Left renal pelvis (tissue), 4 donors: ENCODE measurements at places on chromosomes 1 and 21.

- DNase-seq = no peak
Measured at GRCh38 chr1:97787231-97787630, 133.6 kb downstream of the DPYD start.

DNA sequence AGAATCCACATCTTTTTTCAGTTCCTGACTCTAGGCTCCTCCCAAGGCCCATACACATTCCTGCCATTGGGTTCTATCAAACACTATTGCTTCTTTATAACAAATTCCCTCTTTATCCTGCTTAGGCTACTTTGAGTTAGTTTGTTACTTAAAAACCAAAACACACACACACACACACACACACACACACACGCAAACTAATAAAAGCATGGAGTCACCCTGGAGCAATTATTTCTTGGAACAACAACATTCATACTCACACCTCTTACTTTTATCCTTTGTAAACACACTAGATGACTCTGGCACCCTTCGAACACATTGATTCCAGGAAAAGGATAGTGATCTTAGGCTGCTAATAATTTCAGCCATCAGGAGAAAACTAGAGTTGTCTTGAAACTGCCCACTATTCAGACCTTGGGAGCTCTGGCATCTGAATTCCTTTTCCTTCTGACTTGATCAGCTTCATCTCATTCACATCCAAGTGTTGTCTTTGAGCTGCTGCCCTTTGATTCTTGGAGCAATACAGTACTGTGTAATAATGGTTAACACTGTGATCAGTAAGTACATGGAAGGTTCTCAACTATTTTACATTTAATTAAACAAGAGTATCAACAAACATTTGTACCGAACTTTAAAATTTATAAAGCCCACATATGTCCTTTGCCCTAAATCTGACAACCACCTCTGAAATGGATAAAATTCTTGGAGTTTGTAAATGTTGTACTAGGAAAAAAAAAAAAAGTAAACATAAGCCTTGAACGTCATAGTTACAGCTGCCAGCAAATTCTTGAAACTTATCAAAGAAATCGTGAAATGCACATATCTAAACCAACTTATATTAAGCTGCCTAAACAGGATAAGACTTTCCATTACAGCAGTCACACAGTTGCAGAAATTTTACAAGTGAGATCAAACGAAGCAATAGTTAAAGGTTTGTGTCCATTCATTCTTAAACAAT is 2.8 kb upstream of the SEC22B start:
- peak; percentile 24 for DNase-seq

DNA sequence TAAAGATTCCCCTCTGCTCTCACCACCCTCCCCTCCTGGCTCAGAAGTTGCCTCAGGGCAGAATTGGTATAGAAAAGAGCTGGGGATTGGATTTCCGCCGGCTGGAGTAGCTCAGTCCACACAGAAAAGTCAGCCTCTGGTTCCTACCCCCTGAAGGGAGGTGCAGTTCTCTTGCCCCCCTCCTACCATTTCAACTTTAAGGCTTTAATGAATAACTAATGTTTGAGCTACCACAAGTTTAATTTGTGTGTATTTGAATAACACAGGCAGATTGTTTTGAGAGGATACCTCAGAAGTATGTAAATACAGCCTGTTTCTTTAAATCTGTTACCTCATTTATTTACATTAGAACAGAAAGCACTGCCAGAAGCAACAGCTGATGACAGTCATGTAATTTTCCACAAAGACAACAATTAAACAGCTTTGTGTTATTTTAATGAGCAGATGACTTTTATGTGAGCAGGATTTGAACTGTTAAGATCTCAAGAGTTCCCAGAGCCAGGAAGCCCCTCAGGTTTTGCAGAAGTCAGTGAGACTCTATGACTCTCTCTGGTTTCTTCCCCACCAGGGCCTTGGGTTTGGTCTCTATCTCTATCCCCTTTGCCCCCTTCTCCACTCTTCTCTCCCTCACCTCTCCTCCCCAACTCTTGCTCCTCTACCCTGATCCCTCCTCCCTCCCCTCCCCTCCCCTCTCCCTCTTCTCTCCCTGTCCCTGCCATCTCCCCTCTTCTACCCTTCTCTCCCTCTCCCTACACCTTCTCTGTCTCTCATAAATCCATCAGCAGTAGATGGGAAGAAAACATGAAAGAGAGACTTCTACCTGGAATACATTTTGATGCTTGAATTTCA is 26.3 kb downstream of the DUSP10 start:
- DNase-seq = no peak

DNA sequence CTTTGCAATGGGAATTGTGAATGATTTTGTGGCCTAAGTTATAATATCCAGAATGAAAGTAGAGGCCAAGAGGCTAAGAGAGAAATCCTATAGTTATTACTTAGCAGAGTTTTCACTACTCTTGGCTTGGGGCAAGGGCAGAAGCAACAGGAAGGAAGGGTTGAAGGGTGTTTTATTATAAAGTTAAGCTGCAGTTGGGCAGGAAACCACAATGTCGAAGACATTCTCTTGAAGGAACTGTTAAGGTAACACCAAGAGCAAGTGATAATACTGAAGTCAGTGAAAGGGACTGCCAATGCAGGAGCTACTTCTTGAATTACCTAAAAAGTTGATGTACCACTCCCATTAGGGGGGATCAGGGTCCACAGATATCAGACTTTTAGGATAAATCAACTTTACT is 8.3 kb downstream of the XCL2 start:
- DNase-seq = no peak

GRCh38 chr1:205121660-205122488 is at the start of gene RBBP5:
RBBP5 (minus strand) TSS chr1:205121978; CDS start chr1:205121873, 105 bp downstream.
- peak; percentile 94 for DNase-seq

DNA sequence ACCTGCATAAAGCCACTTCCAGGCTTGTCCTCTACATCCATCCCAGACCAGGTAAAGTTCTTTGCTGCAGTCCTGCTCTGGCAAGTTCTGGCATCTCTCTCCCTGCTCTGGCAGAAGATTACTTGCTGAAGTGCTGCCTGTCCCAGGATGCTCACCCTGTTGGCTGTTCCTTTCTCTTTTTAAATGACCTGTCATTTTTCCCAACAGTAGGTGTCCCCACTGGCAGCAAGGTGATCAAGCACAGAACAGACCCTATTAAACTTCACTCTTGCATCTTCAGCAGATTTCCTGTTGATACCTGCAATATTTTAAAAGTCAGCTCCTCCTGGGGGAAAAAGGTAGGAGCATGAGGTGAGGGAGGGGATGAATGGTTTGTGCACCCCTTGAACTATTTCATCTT is 332.6 kb downstream of the PBX1 start:
- no peak for DNase-seq

DNA sequence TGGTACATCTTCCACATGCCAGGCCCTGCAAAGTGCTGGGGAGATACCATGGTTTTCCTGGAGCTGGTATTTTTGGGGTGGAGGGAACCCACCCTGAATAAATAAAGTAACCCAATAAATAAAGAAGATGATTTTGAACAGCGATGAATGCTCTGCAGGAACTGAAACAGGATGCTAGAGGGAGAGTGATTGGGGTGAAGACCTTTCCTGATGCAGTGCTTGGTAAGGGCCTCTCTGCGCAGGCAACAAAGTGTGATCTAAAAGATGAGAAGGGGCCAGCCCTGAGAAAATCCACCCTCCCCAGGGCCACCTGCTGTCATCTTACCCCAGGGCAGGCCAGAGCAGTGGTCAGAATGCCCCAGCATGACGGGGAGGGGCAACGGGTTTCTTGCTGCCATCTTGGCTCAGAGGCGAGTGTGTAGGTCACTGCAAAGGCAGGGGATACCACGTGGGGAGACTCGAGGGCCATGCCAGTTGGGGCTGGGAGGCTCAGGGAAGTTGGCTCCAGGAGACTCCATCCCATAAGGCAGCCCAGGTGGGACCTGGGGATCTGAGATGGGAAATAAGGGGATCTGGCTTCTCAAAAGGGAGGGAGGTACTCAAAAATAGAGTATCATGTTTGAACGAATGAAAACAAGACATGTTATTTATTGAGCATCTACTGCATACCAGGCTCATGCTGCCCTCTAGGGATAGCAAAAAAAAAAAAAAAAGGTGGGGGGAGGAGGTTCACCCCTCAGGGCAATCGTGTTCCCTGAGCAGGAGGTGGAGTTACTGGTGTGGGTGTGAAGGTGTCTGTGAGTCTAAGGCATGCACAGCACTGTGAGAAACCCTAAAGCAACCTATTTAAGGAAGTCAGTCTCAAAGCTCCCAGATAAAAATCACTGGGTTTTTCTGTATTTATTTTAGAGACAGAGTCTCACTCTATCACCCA is 2.8 kb downstream of the SRARP start:
- no peak for DNase-seq

GRCh38 chr1:182325339-182325738 is 66.3 kb downstream of the GLUL start:
- DNase-seq = no peak

GRCh38 chr21:44666401-44667320 is at the start of gene KRTAP12-2:
KRTAP12-2 (minus strand) TSS chr21:44666927; CDS start chr21:44666886, 41 bp downstream.
- no peak for DNase-seq

DNA sequence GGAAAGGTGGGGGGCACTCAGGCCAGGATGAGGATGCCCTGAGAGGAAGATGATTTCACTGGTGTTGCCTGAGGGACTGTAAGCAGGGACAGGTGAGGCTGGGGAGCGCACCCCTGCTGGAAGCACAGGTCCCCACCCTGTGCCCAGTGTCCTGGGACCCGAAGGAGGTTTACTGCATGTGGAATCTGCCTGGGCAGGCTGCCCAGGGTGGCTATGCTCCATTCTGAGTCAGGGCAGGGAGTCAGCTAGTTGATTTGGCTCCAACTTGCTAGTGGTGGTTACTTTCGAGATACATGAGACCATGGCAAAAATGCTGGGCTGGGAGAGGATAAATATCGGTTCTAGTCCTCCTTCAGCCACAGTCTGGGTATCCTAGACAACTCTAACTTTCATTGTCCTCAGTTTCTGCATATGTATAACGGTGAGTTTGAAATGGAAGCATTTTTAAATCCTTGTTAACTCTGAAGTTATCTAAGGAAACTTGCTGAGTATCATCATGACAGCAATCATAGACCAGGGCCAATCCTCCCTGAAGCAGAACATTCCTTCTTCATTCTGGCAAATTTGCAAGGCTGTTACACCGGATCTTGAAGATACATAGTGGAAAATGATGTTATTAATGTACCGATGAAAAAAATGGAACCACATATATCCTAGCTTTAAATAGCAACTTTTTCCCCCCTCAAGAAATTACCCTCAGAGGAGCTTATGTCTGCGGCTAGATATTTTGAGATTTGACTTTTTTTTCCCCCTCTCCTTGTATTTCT is 7.7 kb downstream of the TLR5 start:
- no peak for DNase-seq

GRCh38 chr1:91697861-91698260 is 188.1 kb downstream of the TGFBR3 start:
- DNase-seq = no peak

DNA sequence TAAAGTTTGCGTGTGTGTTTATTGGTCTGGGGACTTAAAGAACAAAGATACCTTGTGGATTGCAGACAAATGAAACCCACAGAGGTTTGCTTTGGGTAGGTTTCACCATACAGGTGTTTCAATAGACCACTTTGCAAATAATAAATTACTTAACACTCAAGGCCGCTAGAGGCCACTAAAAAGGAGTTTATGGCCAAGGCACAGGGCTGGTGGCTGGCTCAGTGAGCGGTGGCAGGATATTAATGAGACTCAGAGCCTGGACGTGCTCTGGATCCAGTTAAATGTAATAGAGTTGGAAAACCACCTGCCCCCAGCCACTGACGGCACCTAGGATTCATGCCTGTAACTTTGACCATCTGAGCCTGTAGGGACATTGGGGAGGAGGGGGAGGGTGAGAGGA is 44.5 kb downstream of the LRRC38 start:
- DNase-seq = peak; percentile 22

- peak; percentile 19 for DNase-seq
Measured at GRCh38 chr1:154154534-154155191, at the start of gene NUP210L. NUP210L (minus strand) TSS chr1:154155073.

- no peak for DNase-seq
Measured at GRCh38 chr1:31666263-31666963, 21.7 kb upstream of the PEF1 start.

DNA sequence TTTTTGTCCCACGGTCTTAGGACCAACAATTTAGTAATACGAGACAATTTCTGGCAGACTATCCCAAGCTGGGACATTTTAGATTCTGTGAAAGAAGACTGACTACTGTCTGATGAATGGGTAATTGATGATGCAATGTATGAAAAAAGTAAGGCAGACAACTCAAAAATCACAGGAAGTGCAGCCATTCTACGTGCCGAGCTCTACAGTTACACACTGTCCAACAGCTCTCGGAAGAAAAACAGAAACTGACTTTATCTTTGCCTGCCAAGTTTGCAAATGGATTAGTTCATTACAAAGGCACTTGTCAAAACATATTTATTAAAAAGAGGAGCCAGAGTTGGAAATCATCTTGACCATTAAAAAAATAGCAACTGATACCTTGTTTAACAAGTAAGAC is 31.3 kb downstream of the ZBTB8B start:
- no peak for DNase-seq

- no peak for DNase-seq
Measured at GRCh38 chr1:226220473-226221189, 2.8 kb upstream of the MIXL1 start.

- DNase-seq = no peak
Measured at GRCh38 chr1:39398278-39399021, 93.0 kb upstream of the BMP8A start.

DNA sequence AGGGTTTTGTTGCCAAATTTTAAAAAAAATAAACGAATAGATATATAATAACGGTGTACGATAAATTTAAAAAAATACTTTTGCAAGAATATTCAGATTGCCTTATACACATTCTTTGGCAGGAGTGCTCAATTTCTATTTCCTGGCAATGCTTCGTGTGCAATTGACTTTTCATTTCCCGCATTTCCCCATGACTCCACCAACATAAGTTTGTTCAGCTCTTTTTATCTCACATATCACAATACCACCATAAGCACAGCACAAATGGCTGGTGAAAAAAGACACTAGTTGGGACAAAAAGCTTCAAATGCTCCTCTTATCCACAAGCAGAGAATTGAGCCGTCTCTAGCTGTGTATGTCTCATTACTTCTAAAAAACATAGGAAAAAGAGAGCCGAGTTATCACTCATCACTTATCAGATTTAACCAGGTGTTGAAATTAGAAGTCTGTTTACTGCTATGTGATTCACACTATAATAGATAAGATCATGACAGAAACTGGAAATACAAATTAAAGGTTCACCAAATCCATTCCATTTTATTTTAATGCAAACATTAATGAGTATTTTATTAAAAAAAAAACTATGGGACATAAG is 28.9 kb upstream of the RGS1 start:
- DNase-seq = no peak

DNA sequence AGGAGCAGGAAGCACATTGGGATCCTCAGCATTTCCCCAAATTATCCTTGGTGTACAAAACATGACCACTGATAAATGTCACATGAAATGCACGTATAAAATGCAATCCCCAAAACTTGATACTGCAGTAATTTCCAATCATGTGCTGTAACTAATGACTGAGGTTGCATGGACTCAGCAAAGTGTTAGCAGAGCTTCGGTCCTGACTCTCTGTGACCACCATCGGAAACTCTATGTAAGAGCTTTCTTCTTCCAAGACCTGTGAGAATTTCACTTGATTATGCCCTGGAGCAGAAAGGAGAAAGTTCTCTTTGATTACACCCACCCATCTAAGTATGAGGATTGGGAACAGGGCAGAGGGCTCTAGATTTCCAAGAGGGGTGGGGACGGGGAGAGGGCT is 908 bp downstream of the CD53 start:
- no peak for DNase-seq

- no peak for DNase-seq
Measured at GRCh38 chr1:214050513-214051401, 63.0 kb downstream of the PROX1 start.

- no peak for DNase-seq
Measured at GRCh38 chr1:70760154-70760553, 287.5 kb downstream of the PTGER3 start.

GRCh38 chr21:45293726-45294401 is 6.2 kb upstream of the POFUT2 start:
- no peak for DNase-seq
